CD8-positive, alpha-beta memory T cell (primary cell): ENCODE measurements at places on chromosomes 1 and 21. TPM values are rescaled to one million over a fixed set of nuclear protein-coding genes. Genes with fewer than 3 reads are reported as not detected.

GRCh38 chr1:154742606-154743005 is 127.5 kb downstream of the KCNN3 start:
- no peak overlapping the region for H3K4me3 ChIP-seq
- peaks cover 37% of the 10 kb centered on the region for H3K4me1 ChIP-seq
- H3K27me3 ChIP-seq: no peaks in the 10 kb centered on the region
- no peak for DNase-seq
- H3K36me3 ChIP-seq: no peaks in the 10 kb centered on the region

DNA sequence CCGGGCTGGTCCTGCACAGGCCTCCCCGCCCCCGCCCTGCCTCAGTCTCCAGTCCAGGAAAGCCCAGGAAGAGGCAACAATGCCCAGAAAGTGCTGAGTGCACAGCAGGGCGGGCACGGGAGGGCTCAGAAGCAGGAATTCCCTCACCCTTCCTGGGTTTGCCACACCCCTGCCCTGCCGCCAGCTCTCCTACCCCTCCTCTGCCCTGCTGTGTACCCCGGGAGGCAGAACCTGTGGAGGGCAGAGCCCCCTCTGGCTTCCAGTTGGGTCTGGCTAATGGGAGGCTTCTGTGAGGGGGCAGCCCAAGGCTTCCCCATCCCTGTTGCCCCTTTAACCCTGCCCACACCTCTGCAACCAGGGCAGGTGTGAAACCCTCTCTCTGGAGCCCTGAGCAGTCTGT is 47.5 kb upstream of the CSF3R start:
- no peaks in the 10 kb centered on the region for H3K36me3 ChIP-seq
- no peaks in the 10 kb centered on the region for H3K4me1 ChIP-seq
- H3K4me3 ChIP-seq: no peak overlapping the region
- no peak for DNase-seq

- no peaks in the 10 kb centered on the region for H3K36me3 ChIP-seq
- no peak overlapping the region for H3K4me3 ChIP-seq
- H3K4me1 ChIP-seq: peaks cover 16% of the 10 kb centered on the region
- no peak overlapping the region for H3K27ac ChIP-seq
- no peak for DNase-seq
These were observed 16.1 kb downstream of the CNR2 start for GRCh38 chr1:23897083-23897482.

GRCh38 chr1:145951526-145951925 is 6.3 kb downstream of the LIX1L start:
- H3K4me3 ChIP-seq: no peak overlapping the region
- H3K27me3 ChIP-seq: no peaks in the 10 kb centered on the region
- H3K36me3 ChIP-seq: peaks cover 10% of the 10 kb centered on the region
- peaks cover 45% of the 10 kb centered on the region for H3K4me1 ChIP-seq

DNA sequence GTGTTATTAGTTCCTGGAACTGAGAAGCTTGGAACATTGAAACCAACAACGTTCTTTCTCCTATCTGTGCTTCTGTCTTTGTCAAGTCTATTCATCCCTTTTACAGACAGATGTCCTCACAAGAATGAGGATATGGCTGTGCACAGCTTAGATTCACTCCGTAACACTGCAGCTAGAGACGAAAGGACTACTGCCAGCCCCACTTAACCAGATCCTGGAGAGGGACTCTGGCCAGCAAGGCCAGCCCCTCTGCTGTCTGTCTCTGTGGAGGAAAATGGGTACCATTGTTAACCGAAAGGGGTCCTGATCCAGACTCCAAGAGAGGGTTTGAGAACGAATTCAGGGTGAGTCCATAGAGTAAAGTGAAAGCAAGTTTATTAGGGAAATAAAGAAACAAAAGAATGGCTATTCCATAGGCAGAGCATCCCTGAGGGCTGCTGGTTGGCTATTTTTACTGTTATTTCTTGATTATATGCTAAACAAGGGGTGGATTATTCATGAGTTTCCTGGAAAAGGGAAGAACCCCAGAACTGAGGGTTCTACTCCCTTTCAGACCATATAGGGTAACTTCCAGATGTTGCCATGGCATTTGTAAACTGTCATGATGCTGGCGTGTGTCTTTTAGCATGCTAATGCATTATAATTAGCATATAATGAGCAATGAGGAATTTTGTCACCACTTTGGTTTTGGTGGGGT is 17.4 kb upstream of the USP24 start:
- H3K4me3 ChIP-seq: no peak overlapping the region
- DNase-seq: no peak
- H3K27ac ChIP-seq: no peak overlapping the region
- H3K36me3 ChIP-seq: no peaks in the 10 kb centered on the region
- no peaks in the 10 kb centered on the region for H3K4me1 ChIP-seq
- H3K27me3 ChIP-seq: no peaks in the 10 kb centered on the region

DNA sequence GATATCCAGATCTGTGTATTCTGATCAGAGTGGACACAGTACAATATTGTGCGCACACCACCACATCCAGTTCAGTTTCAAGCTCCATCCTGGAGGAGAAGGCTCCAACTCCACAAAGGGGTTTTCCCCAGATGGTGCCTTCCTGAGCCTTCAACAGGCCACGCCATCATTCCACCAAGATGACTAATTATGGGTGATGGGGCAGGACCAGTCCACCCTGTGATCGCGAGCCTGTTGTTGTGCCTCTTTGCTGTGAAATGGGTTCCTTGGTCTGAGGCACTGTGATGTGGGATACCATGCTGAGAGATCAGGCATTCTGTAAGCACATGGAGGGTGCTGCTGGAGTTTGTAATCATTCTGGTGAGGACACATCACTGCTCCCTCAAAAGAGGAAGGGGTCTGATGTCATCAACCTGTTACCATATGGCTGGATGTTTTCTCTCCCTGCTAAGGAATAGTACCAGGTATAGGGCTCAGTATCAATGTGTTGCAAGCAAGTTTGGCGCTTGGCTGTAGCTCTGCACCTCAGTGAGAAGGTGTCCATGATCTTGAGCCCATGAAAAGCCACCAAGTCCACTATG is 6.7 kb upstream of the SH2D2A start:
- H3K36me3 ChIP-seq: no peaks in the 10 kb centered on the region
- H3K27me3 ChIP-seq: no peaks in the 10 kb centered on the region
- DNase-seq: no peak
- H3K27ac ChIP-seq: no peak overlapping the region
- H3K4me3 ChIP-seq: no peak overlapping the region

GRCh38 chr1:112000048-112000447 is 10.6 kb upstream of the KCND3 start:
- H3K4me1 ChIP-seq: no peaks in the 10 kb centered on the region
- no peaks in the 10 kb centered on the region for H3K27me3 ChIP-seq
- DNase-seq: no peak

DNA sequence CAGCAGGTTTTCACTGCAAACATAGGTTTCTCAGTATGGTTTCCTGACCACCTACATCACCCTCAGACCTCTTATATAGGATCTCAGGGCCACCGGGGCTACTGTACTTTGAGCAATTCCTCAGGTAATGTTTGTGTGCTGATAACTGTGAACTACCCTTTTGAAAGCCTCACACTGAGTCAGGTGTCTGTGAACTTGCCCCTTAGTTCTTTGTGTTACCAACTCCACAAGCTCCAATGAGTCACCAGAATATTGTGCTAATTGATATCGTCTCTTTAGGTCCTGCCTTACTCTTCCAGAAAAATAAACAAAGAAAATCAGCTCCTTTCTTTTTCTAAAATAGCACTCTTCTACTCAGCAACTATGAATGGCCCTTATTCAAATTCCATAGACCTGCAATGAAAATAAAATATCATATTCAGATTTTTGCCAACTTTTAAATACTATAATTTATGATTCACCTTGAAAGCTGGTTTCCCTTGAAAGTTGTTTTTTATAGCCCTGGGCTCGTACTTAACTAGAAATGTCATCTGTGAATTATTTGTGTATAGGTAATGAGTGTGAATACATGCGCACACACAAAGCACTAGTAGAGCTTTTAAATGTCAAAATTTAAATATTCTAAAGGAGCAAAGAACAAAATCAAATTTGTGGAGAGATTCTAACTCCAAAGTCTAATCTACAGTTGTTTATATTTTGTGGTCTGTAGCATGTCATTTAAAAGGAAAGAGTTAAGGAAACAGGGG is 88.1 kb upstream of the WARS2 start:
- H3K27me3 ChIP-seq: no peaks in the 10 kb centered on the region
- H3K36me3 ChIP-seq: no peaks in the 10 kb centered on the region
- no peak for DNase-seq
- H3K27ac ChIP-seq: no peak overlapping the region

DNA sequence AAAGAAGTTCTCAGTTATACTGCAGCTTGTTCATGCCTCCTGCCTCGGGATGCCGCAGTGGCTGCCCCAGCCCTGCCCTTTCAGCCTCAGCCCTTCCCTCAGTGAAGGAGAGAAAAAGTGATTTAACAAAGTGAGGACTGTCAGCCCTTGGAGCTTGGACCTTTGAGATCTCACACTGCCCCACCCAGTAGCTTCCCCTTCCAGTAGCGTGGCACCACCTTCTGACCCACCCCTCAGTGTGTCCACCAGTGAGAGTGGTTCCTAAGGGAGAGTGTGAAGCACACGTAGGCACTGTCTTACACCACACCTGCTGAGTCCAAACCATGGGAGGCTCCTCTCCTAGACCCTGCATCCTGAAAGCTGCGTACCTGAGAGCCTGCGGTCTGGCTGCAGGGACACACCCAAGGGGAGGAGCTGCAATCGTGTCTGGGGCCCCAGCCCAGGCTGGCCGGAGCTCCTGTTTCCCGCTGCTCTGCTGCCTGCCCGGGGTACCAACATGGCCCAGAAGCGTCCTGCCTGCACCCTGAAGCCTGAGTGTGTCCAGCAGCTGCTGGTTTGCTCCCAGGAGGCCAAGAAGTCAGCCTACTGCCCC is at the start of gene CDA:
Gene CDA, plus strand, starts transcription at position 464 of the 592 bp plus-strand sequence. Its CDS starts 33 bp downstream, at position 497.
- H3K36me3 ChIP-seq: no peaks in the 10 kb centered on the region
- H3K27ac ChIP-seq: no peak within 1 kb of the TSS
- no peak for DNase-seq
- H3K4me1 ChIP-seq: no peaks in the 10 kb centered on the region
- peaks cover 19% of the 10 kb centered on the region for H3K27me3 ChIP-seq

DNA sequence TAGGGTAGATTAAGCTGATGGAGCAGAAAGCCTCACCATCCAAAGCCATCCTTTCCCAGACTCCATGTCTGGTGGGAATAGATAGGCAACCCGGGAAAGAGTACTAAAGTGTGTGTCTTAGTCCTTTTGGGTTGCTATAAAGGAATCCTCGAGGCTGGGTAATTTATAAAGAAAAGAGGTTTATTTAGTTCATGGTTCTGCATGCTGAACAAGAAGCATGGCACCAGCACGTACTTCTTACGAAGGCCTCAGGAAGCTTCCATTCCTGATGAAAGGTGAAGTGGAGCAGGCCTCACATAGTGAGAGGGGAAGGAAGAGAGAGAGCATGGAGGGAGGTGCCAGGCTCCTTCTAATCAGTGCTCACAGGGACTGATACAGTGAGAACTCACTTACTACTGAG is 6.2 kb upstream of the SLC37A1 start:
- no peak overlapping the region for H3K27ac ChIP-seq
- no peak for DNase-seq
- no peaks in the 10 kb centered on the region for H3K27me3 ChIP-seq
- H3K4me3 ChIP-seq: no peak overlapping the region

GRCh38 chr21:16258844-16259611 is 529.2 kb downstream of the USP25 start:
- no peak overlapping the region for H3K27ac ChIP-seq
- H3K27me3 ChIP-seq: no peaks in the 10 kb centered on the region
- no peak overlapping the region for H3K4me3 ChIP-seq
- H3K4me1 ChIP-seq: no peaks in the 10 kb centered on the region
- DNase-seq: no peak

DNA sequence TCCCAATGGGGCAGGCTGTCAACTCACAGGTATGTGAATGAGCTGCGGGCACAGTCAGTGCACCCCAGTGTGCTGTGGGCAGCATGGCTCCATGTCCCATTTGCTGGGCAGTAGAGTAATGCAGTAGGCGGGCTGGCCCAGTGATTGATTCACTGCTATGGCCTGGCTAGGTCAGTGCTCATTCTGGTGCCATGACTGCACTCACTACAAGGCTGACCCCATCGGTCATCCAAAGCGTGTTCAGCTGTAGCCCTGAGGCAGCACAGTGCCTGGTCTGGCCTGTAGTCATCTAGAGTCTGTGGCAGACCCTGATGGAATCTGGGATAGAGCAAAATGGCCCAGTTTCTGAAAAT is 7.4 kb downstream of the HYI start:
- peaks cover 71% of the 10 kb centered on the region for H3K36me3 ChIP-seq
- no peak overlapping the region for H3K27ac ChIP-seq
- H3K27me3 ChIP-seq: no peaks in the 10 kb centered on the region
- H3K4me1 ChIP-seq: no peaks in the 10 kb centered on the region
- no peak overlapping the region for H3K4me3 ChIP-seq

DNA sequence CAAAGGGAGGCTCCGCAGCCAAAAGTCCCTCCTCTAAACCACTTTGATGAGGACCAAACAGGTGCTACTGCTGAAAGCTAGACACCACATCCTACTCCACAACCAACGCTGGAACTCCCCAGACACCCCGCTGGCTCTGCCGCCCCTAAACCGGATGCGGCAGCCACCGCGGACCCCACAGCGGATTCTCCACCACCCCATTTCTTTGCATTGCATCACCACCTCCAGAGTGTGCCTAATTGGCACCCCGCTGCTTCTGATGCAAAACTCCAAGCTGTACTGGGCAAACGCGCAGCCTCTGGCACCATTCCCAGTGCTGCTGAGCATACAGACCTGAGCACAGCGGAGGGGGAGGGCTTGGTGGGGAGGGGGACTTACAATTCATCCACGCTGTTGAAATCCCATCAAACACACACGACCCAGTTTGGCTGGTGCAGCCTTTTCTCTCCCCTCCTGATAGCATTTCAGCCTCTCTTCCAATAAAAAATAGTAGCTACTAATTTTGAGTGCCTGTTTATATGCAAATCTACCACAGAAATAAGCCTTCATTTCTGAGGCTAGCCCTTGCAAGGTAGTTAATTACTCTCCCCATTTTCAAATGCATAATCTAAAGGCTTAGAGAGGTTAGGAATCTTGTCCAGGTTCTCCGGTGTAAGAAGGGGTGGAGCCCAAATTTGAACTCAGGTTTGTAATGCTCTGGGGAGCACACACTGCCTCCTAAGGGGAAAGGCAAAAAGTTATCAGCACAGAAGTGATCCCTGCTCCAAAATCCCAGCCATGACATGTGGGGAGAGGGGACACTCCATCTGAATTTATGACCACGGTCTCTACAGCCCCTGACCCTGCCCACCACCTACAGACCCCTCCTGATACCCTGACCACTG is 12.2 kb upstream of the RGS16 start:
- H3K36me3 ChIP-seq: no peaks in the 10 kb centered on the region
- DNase-seq: peak; percentile 82
- H3K27ac ChIP-seq: no peak overlapping the region
- peaks cover 29% of the 10 kb centered on the region for H3K4me1 ChIP-seq

Gene THEM5
- not detected for total RNA-seq

Gene FMN2
- total RNA-seq: not detected

Gene SERPINC1
- not detected for total RNA-seq

Gene FAM151A
- not detected for total RNA-seq

Gene SPRR5
- total RNA-seq: not detected

Gene ARHGEF10L
- total RNA-seq: 0.26 TPM

Gene NHLH1
- 0.38 TPM for total RNA-seq

Gene HRNR
- total RNA-seq: not detected

Gene SYT6
- total RNA-seq: not detected

Gene ACKR1
- not detected for total RNA-seq

Gene C1orf87
- not detected for total RNA-seq

Gene OPN3
- 7.0 TPM for total RNA-seq

Gene PLCH2
- total RNA-seq: 2.5 TPM

Gene HSD11B1
- total RNA-seq: 0.59 TPM

Gene LYST
- total RNA-seq: 79.9 TPM
